ENCODE measurements at places on chromosomes 5 and 9.

DNA sequence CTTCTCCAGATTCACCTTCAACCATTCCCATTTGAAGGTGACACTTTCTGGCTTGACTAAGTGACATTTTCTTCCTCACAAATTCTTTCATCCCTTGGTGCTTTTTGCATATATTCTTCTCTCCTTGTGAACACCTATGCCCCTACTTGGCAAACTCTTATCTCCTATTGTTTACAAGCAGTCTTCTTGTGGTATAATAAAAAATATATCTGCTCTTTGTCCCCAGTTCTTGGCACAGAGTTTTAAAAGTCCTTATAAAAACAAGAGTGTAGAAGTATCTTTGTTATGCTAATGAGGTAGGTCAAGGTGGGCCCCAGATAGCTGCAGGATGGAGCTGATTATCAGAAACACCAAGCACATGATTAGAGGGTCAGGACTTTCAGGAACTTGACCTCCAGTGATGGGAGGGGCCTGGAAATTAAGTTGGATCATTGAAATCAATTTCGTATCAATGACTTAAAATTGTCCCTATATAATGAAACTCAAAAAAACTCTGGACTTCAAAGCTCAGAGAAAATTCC is 38.0 kb downstream of the TMEM161B start:
- DNase-seq, result no peak

DNA sequence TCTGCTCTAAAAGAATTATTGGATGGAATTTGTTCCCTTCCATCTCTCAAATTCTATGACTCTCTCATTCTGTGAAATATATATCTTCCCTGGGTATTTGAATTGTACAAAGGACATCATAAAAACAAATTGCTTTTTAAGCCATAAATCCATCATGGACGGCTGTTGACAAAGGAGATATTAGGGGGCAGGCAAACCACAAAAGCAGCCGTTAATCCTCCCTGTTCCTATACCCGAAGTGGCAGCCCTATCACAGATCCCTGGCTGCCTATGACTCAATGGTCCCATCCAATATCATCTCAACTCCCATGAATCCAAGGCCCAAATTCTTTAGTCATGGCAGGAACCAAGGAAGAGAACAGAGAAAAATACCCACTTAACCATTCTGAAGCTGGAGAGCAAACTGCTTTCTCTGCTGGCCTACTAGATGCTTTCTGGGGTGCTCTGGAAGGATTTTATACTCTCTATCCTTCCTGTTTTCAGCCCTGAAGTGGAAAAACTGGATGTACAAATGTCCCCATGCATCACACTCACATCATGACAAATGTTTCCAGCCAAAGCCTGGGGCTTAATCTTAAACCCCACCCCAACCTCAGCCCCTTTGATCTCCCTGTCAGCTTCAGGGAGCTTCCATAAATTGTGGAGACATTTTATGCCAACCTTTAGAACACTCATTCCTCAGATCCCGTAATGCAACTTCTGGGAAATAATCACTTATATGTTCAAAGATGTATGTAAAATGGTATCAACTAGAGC is 59.5 kb downstream of the FAM114A2 start:
- no peak for DNase-seq

DNA sequence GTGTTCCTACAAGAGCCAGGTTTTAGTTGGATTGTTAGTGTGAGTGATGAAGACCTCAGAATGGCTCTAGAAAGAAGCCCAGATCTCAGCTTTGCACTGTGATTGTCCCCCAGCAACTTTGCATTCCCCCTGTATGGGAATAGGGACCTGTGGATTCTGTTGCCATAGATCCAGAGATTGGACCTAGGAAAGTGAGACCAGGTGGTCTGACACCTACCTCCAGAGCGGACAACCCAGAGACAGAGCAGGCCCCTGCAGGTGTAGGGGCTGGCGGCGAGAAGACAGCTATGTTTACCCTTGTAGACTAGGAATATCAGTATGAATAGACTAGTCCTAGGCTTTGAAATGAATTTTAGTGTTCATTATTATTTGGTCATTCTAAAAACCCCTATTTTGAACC is 53.6 kb downstream of the IRF1 start:
- DNase-seq, result no peak

- DNase-seq, result no peak
These were observed 4.2 kb downstream of the ABCA1 start for GRCh38 chr9:104923740-104924139.

GRCh38 chr5:80223561-80223960 is 32.3 kb downstream of the SERINC5 start:
- no peak for DNase-seq

DNA sequence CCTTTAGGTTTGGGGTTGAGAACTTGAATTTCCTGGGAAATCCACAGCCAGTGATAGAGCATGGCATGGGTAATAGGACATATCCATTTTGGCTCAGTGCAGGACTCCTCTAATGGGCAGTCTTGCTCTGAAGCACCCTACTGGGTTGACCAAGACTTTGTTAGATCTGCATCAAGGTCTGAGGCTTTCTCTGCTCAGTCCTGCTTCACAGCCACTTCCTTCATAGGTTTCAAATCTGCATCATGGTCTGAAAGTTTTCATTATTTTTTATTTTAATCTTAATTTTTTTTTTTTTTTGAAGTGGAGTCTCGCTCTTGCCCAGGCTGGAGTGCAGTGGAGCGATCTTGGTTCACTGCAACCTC is 36.5 kb downstream of the KIF2A start:
- DNase-seq, result no peak

DNA sequence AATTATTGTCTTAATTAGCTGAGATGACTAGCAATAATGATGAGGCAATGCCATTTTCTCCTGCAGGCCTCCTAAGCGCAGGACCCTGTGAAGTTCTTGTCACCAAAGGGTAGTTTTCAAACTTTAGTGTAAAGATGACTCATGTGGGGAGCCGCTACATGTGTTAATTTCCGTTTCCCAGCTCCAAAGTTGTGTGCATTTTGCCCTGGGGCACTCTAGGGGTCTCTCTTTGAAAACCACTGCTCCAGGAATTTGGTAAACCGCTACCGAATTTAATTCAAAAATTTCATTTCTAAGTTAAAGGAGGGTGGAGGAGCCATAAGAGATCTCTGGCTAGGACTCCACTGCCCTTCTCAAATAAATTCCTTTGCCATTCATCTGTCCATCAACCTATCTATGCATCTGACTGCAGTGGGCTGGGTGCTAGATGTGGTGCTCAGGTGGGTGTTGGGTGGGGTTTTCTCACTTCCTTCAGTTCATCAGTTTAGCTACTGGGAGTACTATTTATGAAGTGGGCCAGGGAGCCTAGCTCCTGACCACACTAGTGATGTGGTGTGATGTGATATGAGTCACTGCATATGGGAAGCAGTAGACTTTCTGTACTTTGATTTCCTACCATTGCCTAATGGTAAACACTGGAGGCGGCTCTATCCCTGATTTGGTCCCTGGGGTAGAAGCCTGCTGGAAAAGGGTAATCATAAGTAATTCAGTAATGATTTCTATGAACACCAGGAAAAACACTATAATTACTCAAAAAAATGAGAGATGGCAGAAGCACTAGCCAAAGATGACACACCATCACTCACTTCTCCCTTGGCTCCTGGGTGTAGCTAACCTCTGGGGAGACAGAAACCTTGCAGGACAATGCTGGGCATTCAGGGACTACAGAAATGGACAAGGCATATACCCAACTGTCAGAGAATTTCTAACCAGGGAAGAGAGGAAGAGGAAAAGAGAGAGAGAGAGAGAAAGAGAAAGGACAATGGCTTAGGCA is 4.0 kb upstream of the ZSWIM6 start:
- no peak for DNase-seq

DNA sequence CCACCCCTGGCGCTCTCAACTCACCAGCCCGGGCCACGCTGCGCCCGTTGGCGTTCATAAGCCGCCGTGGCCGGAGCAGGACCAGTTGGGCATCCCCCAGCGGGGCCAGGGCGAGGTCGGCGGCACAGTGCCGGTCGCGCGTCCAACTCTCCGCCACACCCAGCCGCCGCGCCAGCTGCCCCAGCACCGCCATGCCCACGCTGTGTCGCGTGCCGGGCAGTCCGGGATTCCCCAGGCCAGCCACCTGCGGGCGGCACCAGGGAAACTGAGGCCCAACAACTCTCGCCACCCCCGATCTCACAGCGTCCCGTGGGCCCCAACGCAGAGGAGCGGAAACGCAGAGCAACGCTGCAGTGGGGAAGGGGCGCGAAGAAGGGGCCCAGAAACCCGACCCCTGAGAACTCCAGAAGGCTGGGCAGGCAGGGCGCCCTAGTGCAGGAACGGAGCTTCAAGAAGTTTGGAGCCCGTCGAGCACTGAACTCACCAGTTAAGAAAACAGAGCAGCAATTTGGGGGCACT is 453 bp downstream of the PTRH1 start:
- DNase-seq, result no peak

DNA sequence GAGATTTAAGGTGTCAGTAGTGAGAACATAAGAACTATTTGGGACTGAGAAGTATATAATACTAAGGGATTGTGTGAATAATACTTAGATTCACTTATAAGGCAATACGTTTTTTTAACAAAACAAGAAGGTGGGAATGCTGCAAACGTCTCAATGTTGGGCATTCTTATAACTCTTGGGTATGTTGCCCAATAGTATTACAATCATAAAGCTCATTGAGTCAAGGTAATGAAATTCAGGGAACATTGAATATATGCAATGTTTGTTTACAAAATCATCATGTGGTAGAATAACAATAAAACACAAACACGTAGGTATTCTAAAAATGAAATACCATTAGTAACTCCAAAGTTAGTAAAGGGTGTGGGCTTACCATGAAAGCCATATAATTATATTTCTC is 400.7 kb downstream of the KIAA0825 start:
- no peak for DNase-seq

- DNase-seq, result no peak
These were observed 350.5 kb downstream of the MAN2A1 start for GRCh38 chr5:110040178-110040577.

- DNase-seq, result no peak
These were observed 16.9 kb upstream of the TNFSF15 start for GRCh38 chr9:114822708-114823107.

DNA sequence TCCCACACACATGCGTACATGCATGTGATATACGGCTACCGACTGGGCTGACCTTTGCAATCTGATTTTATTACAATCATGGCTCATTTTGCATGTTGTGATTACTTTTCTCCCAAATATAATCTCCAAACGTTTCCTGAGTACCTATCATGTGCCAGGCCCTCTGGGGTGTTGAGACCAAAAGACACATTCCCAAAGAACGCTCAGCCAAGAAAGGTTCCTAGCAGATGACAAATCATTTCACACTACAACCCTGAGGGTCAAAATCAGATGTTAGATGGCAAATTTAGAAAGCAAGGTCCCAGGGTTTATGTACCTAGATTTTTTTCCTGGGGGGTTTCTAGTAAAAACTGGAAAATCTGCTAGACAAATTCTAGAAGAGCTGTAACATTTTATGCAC is 32.4 kb upstream of the SLC25A51 start:
- DNase-seq, result no peak

GRCh38 chr5:84378961-84379360 is 5.7 kb downstream of the EDIL3 start:
- DNase-seq, result no peak

- no peak for DNase-seq
These were observed 19.4 kb upstream of the RNF130 start for GRCh38 chr5:180090769-180091546.

DNA sequence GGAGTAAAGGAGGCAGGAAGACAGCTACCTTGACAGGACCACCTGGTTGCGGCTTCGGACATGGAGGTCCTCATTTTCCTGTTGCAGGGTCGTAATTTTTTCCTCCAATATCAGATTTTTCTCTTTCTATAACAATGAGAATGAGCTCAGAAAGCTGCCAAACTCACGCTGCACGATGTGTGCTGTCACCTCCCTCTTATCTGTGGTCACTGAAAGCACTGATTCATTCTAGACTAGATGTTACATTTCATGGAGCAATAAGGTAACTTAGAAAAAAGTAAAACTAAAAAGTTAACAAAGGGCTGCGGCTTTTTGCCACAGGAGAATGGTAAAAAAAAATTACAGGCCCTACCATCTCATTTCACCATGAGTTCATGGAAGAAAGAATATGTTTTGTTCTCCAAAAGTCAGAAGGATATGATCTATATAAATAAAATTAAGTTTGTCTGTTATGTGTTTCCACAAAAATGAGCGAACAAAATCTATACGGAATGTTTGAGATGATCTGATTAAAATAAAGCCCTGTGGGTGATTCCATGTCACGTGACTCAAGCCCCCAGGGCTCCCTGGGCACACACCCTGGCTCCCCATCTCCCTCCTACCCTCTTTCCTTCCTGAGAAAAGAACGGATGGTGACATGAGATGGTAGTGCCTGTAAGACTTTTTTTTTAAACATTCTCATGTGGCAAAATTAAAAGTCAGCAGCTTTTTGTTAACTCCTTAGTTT is 26.9 kb upstream of the ANXA6 start:
- no peak for DNase-seq

GRCh38 chr5:108801301-108801700 is 53.6 kb downstream of the FER start:
- DNase-seq, result no peak

DNA sequence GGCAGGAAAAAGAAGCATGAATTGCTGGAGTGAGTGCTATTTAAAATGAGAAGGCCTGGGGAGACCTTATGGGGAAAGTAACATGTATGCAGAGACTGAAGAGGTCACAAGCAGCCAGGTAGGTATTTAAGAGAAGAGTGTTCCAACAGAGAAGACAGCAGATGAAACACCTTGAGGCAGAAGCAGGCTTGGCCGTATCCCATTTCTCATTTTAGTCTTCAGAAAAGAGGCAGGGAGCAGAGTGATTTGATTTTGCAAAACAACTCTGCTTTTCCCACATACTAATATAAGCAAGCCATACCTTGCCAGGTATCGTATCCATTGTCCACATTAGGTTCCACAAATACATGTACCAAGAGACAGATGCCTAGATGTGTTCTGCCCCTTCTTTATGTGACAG is 244.3 kb downstream of the ASTN2 start:
- DNase-seq, result no peak

DNA sequence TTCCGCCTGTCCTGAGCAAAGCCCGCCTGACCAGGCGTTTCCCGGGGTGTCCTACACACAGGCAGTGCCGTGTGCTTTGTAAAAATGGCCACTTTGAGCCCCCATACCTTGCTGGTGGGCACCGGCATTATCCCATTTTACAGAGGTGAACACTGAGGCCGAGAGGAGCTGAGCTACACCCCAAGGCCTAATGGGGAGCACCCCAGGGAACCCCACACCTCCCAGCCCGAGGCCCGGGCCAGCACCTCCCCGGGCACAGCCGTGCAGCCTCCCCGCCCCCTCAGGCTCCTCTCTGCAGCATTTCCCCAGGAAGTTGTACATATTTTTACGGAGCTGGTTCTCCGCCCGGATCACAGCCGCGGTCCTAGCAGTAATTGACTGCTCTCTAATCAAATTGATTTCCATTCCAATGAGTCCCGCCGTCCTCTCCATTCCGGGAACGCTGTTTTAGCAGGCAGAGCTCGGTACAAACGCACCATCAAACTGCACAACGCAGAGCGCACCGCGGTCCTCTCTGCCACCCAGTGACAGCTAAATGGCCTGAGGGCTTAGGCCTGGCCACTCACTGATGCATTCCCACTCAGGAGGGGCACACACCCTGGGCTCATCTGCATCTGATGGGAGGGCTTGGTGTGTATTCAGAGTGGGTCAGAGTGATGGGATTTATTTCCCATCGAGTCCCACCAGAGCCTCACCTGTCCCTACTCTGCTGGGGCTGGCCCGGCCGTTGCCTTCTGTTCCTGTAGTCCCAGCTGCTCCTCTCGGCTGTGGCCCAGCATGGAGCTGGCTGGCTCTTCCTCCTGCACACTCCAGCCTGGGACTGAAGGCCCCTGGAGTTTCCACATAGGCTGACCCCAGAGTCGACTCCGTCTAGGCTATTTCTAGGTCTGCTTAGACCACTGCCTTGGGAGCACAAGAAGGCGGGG is 36.2 kb upstream of the UBAC1 start:
- DNase-seq, result no peak

Data from stimulated activated CD8-positive, alpha-beta memory T cell treated with anti-CD3 and anti-CD28 coated beads, Interleukin-4, amount 100 ng/mL, for 4 hours (primary cell).